ENCODE measurements at places on chromosomes 6 and 20.

GRCh38 chr20:641516-641875 lies 11.5 kb downstream of the SRXN1 start:
- no peak overlapping the region for H3K4me3 ChIP-seq
- H3K4me1 ChIP-seq, result no peaks in the 10 kb centered on the region
- DNase-seq, result no peak
- H3K27me3 ChIP-seq, result no peaks in the 10 kb centered on the region
- H3K36me3 ChIP-seq, result no peaks in the 10 kb centered on the region

GRCh38 chr6:129659167-129659566 lies 50.8 kb downstream of the ARHGAP18 start:
- H3K27ac ChIP-seq, result no peak overlapping the region
- no peaks in the 10 kb centered on the region for H3K4me1 ChIP-seq
- DNase-seq, result no peak
- H3K4me3 ChIP-seq, result no peak overlapping the region

GRCh38 chr6:33878562-33878961 lies 74.8 kb upstream of the MLN start:
- H3K4me1 ChIP-seq, result peaks cover 3% of the 10 kb centered on the region
- no peak overlapping the region for H3K4me3 ChIP-seq

GRCh38 chr6:37635319-37635718 lies 62.4 kb downstream of the MDGA1 start:
- no peaks in the 10 kb centered on the region for H3K4me1 ChIP-seq
- H3K27me3 ChIP-seq, result no peaks in the 10 kb centered on the region
- no peak overlapping the region for H3K27ac ChIP-seq
- no peak overlapping the region for H3K4me3 ChIP-seq
- no peaks in the 10 kb centered on the region for H3K36me3 ChIP-seq

DNA sequence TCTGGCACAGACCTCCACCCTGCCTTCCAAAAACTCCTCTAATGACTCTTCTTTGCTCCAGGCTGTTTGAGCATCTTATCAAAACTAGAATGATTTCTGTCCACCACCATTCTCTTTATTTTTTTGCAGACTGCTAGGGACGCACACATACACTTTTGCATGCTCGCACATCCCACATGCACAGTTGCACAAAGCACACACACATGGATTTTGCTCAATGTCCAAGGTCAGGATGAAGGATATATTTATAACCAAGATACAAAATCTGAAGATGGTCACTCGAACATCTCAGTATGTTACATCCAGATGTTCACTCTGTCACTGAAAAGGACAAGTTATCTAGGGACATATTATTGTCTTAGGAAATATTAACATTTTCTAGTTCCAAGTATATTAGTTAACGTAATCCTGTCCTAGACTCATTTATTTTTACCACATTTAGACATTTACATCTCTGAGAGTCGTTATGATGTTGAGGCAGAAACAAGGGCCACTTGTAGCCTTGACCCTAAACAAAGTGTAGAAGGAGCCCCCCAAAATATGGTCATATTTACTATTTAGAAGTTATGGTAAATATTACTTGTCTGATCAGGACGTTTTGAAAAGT lies 3.4 kb upstream of the SIM1 start:
- H3K27me3 ChIP-seq, result peaks cover 64% of the 10 kb centered on the region
- DNase-seq, result no peak
- H3K27ac ChIP-seq, result no peak overlapping the region
- H3K4me3 ChIP-seq, result no peak overlapping the region

- no peak overlapping the region for H3K4me3 ChIP-seq
- no peaks in the 10 kb centered on the region for H3K4me1 ChIP-seq
- H3K27me3 ChIP-seq, result no peaks in the 10 kb centered on the region
- no peak for DNase-seq
- H3K36me3 ChIP-seq, result no peaks in the 10 kb centered on the region
Observed at GRCh38 chr6:82283771-82284410, 36.3 kb upstream of the IBTK start.

GRCh38 chr6:107727096-107727757 lies 96.9 kb downstream of the SCML4 start:
- no peak for DNase-seq
- no peaks in the 10 kb centered on the region for H3K27me3 ChIP-seq

DNA sequence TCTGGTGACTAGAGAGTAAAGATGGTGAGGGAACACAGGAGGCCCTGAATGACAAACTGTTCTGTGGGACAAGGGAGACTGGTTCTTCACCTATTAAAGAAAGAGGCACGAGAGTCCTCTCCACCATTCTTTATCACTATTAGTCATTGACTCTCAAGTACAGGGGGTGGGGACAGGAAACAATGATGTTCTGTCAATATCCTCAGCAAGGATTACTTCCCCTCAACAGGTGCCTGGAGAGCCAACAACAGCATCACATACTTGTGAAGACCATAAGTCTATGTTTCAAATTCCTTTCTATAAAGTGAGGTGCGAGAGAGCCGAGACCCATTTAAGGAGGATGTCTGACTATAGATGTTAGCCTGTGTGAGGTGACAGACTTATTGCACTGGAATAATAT lies 72.4 kb upstream of the TBC1D7 start:
- H3K27me3 ChIP-seq, result no peaks in the 10 kb centered on the region
- no peaks in the 10 kb centered on the region for H3K36me3 ChIP-seq
- no peak for DNase-seq

- H3K27ac ChIP-seq, result no peak overlapping the region
- H3K36me3 ChIP-seq, result no peaks in the 10 kb centered on the region
- H3K4me3 ChIP-seq, result no peak overlapping the region
Observed at GRCh38 chr20:55760586-55760985, 244.7 kb downstream of the CBLN4 start.

DNA sequence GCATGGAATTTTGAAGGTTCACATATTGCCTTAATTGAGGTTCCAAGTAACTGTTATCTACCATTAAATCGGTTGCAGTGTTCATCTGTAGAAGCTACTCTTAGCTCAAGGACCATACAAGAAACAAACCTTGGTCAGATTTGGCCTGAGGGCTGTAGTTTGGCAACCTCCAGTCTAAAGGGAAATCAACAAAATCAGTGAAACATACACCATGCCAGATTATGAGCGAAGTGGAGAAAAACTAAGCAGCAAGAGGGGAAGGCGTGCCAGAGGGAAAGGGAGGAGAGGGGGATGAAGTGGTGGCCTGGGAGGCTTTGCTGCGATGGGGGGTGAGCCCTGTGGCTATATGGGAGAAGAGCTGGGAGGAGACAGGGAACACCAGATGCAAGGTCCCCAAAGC lies 8.8 kb upstream of the SNAI1 start:
- no peak for DNase-seq
- H3K4me1 ChIP-seq, result peaks cover 5% of the 10 kb centered on the region
- H3K27ac ChIP-seq, result no peak overlapping the region
- H3K36me3 ChIP-seq, result no peaks in the 10 kb centered on the region

GRCh38 chr6:154861825-154862224 lies 128.6 kb downstream of the SCAF8 start:
- no peak for DNase-seq
- no peak overlapping the region for H3K4me3 ChIP-seq
- H3K27me3 ChIP-seq, result no peaks in the 10 kb centered on the region
- peaks cover 2% of the 10 kb centered on the region for H3K36me3 ChIP-seq
- peaks cover 2% of the 10 kb centered on the region for H3K4me1 ChIP-seq

DNA sequence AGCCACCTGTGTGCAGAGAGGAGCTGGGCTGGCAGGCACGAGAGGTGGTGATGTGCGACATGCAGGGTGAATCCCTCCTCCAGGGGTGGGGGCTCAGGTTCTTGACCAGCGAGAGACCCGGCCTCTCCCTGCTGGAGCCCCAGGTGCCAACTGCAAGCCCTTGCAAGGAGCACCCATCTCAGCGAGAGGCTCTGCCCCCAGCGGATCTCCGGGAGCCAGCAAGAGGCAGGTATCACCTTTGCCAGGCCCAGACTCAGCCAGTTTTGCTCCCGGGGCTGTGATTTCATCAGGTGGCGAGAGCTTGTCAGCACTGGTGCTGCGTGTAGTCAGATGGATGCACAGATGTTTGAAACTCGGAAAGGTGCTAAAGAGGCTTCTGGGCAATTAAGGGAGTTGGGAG lies 87.7 kb downstream of the TFAP2C start:
- H3K27ac ChIP-seq, result no peak overlapping the region
- H3K4me1 ChIP-seq, result no peaks in the 10 kb centered on the region
- H3K4me3 ChIP-seq, result no peak overlapping the region

DNA sequence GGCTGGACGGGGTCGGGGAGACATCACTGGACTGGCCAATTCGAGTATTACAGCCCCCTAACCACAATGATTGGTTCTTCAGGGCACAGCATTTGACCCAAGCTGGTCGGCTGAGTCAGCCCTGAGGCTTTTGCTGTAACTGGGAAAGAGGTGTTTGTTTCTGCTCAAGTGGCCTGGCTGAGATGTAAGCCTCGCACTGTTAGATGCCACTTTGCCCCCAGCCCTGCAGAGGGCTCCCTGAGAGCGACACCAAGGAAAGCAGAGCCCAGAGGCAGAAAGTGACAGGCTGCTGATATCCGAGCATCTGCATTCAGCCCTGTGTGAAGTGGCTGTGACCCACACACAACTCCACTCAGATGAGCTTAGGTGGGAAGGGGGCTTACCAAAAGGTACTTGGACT lies 19.4 kb downstream of the ERGIC3 start:
- H3K27me3 ChIP-seq, result no peaks in the 10 kb centered on the region
- no peaks in the 10 kb centered on the region for H3K4me1 ChIP-seq
- H3K4me3 ChIP-seq, result no peak overlapping the region
- H3K27ac ChIP-seq, result no peak overlapping the region
- DNase-seq, result no peak
- peaks cover 8% of the 10 kb centered on the region for H3K36me3 ChIP-seq

- H3K27ac ChIP-seq, result no peak overlapping the region
- no peak overlapping the region for H3K4me3 ChIP-seq
- H3K27me3 ChIP-seq, result peaks cover 4% of the 10 kb centered on the region
- no peaks in the 10 kb centered on the region for H3K36me3 ChIP-seq
Observed at GRCh38 chr6:6497976-6498375, 90.5 kb upstream of the LY86 start.

- peak overlapping the region; percentile 68 for H3K27ac ChIP-seq
- no peaks in the 10 kb centered on the region for H3K27me3 ChIP-seq
- H3K36me3 ChIP-seq, result no peaks in the 10 kb centered on the region
- no peak overlapping the region for H3K4me3 ChIP-seq
Observed at GRCh38 chr20:58633161-58634053, 17.7 kb upstream of the STX16 start.

GRCh38 chr20:15945289-15945688 lies 628.0 kb downstream of the KIF16B start:
- no peaks in the 10 kb centered on the region for H3K36me3 ChIP-seq
- no peak overlapping the region for H3K27ac ChIP-seq
- no peak overlapping the region for H3K4me3 ChIP-seq
- no peaks in the 10 kb centered on the region for H3K27me3 ChIP-seq

DNA sequence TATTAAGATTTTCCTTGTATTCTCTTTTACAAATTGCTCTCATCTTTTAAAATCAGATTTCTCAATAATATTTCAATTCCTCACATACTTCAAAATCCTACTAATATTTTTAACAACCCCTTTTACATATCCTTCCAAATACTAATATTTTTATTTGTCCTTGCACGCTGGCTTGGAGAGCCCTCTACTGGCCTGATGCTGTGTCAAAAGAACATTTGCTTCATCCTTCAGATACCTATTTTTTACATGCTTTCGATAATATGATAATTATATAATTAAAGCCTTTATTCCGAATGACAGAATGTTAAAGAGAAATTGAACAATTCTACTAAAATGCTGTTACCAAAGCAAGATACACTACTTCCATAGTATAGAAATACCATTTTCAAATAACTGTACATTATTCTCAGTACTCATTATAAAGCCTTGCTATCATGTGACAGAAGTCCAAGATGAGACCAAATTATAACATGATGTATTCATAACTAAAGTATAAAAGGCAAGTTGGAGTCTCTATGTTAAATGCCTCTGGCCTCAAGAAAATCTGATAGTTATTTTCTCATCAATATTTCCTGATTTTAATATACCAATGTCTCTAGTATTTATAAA lies 39.0 kb upstream of the PLN start:
- no peaks in the 10 kb centered on the region for H3K27me3 ChIP-seq
- H3K4me3 ChIP-seq, result no peak overlapping the region
- H3K36me3 ChIP-seq, result peaks cover 6% of the 10 kb centered on the region
- H3K27ac ChIP-seq, result no peak overlapping the region
- no peak for DNase-seq

GRCh38 chr6:96675597-96675996 lies 112.7 kb downstream of the FHL5 start:
- no peak for DNase-seq

DNA sequence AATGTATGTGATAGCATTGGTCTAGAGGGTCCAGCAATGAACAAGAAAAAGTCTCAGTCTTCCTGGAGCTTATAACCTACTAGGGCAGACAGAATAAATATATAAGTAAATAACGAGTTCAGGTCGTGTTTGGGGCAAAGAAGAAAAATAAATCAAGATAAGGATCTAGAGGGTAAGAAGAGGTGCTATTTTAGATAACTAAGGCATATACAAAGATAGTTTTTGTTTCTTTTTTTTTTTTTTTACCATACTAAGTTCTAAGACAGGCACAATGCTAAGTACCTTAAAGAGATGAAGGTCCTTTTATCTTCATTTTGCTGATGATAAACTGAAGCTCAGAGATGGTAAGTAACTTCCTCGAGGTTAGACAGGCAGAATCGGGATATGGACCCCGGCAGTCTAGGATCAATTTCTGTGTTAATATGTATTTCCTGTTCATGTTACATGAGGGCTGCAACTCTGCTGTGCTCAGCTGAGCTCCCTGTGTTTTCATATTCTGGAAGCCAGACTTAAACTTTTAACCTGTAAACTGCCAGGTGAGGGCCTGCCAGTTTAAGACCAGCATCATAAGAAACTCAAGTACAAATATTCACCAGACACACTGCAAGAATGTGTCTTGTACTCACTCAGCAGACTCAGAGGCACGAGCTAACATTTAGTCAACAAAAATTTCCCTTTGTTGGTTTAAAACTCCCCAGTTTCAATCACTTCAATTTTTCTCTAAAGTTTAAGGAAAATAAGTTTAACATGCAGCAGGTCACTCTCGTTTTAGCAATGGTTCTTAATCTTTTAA lies 23.3 kb downstream of the SESN1 start:
- no peaks in the 10 kb centered on the region for H3K27me3 ChIP-seq
- no peaks in the 10 kb centered on the region for H3K36me3 ChIP-seq
- H3K4me1 ChIP-seq, result peaks cover 9% of the 10 kb centered on the region
- H3K4me3 ChIP-seq, result peak overlapping the region; percentile 34

DNA sequence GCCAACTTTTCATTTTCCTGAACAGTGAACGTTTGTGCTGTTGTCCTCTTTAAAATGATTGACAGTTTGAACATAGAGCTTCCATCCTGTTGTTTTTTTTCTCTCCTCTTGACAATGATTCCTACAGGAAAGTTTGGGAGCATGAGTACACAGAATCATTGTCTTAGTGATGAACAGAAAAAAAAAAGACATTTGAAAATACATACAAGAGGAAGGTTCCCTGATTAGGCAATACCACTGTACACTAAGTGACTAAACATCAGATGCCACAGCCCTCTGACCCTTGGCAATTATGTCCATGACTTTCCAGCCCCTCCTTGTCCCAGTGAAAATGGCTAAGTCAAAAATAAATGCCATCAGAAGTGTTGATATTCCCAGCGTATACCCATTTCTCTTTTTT lies 71.5 kb downstream of the RTN4IP1 start:
- H3K27ac ChIP-seq, result no peak overlapping the region
- DNase-seq, result no peak
- H3K36me3 ChIP-seq, result peaks cover 18% of the 10 kb centered on the region
- H3K27me3 ChIP-seq, result no peaks in the 10 kb centered on the region
- no peak overlapping the region for H3K4me3 ChIP-seq

- no peaks in the 10 kb centered on the region for H3K36me3 ChIP-seq
- no peak overlapping the region for H3K4me3 ChIP-seq
- no peak overlapping the region for H3K27ac ChIP-seq
- no peaks in the 10 kb centered on the region for H3K4me1 ChIP-seq
Observed at GRCh38 chr6:41036601-41037000, 2.4 kb downstream of the UNC5CL start.

GRCh38 chr6:113830140-113830539 lies 27.0 kb upstream of the MARCKS start:
- DNase-seq, result no peak
- no peaks in the 10 kb centered on the region for H3K27me3 ChIP-seq
- H3K4me3 ChIP-seq, result no peak overlapping the region
- no peaks in the 10 kb centered on the region for H3K36me3 ChIP-seq
- no peaks in the 10 kb centered on the region for H3K4me1 ChIP-seq
- H3K27ac ChIP-seq, result no peak overlapping the region
